Epithelial cell of esophagus (primary cell): ENCODE measurements at places on chromosomes 12 and 14.

DNA sequence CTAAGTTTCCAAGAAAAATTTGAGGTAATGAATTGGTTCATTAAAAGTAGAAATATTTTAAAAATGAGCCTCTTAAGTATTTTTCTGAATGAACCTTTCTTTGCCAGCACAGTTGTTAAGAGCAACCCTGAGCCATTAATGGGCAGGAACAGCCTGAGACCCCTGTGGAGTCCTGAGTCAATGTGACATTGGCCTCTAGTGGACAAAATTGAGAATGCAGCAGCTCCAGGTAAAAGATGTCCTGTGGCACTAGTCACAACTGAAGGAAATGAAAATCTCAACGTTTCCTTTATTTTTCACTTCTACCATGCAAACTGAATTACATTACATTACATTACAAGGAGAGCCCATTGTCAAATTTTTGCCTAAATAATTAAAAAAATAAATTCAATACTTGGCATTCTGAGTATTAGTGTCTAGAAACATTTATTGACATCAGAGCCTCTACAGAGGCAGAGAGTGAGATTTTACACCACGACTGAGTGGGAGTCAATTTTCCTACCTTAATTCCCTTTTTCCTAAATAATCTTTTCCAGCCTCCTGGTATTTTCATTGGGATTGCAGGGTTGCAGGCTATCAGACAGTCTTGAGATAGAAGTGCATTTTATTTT, 135.7 kb downstream of the PPM1H start:
- DNase-seq, result peak; percentile 68

DNA sequence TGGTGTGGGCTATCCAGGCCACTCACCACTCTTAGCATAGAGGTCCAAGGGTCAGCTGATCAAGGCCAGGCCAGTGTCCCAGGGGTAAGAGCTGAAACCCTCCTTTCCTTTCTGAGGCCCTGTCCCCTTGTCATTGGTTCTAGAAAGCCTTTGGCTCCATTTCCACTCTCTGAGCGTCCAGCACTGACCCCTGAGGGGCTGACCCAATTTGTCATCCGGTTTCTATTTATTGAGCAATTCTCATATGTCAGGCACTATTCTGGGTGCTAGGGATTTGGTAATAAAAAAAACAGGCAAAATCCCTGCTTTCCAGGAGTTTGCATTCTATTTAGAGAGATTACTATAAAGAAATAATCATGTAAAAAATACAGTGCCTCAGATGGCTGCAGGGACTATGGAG, 3.4 kb downstream of the KRT77 start:
- no peak for DNase-seq

DNA sequence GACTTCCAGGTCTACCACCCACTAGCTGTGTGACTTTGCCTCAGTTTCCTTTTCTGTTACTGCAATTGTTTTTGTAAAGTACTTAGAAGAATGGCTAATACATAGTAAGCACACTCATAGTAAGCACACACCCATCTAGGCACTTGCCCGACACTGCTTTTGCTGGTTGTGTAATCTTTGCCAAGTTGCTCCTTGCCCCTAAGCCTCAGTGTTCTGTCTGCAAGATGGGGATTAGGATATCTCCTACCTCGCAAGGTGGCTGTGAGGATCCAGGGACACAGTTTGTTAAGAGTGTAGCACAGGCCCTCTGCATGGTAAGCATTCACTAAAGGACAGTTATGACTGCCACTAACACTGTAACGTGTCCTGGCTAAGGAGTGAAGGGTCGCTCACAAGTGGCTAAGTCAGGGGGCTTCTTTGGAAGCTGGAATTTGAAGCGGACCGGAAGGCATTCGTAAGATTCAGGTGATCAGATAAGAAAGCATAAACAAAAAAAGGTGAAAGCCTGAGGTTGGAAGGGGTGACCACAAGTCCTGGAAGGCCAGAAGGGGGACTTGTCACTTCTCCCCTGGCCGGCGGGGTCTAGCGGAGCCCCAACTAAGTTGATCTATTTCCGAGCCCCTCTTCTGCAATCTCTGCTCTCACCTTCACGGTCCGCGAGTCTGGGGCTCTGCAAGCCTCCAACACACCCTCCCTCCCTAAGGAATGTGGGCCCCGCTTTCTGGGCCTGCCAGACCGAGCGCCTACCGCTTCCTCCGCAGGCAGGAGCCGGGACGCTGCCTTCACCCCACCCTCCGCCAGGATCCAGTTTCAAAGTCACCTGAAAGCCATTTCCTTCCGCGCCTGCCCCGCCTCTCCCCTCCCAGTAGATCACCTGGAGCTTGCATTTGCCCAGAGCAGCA, 1.5 kb upstream of the PLEKHG3 start:
- DNase-seq, result peak; percentile 85

DNA sequence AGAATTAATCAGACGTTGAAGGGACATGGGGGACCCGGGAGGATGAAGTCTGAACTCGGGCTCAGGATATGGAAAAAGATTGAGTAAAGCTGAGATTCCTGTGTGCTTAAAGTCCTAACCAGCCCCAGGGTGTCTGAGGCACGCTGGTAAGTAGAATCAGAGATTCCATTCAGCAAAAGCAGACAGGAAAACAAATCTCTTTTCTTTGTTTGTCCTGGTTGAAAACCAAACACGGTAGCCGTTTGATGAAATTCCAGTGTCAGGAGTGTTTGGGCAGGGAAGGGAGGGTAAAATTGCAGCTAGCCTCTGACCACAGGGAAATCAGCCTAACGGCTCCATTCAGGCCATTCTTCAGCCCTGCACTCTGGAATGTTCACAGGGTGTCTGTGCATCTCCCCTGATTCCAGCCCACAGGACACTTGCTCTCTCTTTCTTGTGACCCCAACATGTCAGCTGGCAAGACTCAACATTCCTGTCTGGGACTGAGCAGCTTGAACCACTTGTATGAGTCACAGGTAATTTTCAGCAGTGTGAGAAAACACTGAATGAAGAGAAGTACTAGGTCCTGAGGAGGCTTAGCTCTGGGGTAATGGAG, 31.0 kb downstream of the NINJ2 start:
- peak; percentile 87 for DNase-seq

GRCh38 chr14:53596853-53597525, 359.6 kb downstream of the BMP4 start:
- DNase-seq, result peak; percentile 34

- DNase-seq, result peak; percentile 18
These were observed 37.4 kb upstream of the BATF start for GRCh38 chr14:75484711-75485429.

- DNase-seq, result peak; percentile 24
These were observed 997 bp downstream of the CYP27B1 start for GRCh38 chr12:57765698-57766463.

GRCh38 chr12:31687101-31687527, 27.6 kb downstream of the ETFBKMT start:
- DNase-seq, result no peak

DNA sequence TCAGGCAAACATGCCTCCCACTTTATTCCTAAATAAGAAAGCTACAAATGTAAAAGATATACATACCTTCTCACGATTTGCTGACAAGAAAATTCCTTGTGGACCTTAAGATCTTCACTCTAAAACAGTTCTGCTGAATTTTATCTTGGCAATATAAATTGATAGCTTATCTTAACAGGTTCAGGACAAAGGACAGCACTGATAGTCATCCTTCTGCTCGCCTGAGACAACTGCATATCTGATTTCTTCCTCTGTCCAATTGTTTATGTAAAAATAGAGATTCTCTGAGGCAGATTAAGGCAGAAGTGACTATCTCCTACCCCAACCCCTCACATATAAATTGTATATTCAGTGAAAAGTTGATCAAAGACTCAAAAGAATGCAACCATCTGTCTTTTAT, 44.9 kb downstream of the CAPZA3 start:
- DNase-seq, result peak; percentile 10

- DNase-seq, result no peak
These were observed 1.8 kb downstream of the KCNA1 start for GRCh38 chr12:4911316-4911994.

DNA sequence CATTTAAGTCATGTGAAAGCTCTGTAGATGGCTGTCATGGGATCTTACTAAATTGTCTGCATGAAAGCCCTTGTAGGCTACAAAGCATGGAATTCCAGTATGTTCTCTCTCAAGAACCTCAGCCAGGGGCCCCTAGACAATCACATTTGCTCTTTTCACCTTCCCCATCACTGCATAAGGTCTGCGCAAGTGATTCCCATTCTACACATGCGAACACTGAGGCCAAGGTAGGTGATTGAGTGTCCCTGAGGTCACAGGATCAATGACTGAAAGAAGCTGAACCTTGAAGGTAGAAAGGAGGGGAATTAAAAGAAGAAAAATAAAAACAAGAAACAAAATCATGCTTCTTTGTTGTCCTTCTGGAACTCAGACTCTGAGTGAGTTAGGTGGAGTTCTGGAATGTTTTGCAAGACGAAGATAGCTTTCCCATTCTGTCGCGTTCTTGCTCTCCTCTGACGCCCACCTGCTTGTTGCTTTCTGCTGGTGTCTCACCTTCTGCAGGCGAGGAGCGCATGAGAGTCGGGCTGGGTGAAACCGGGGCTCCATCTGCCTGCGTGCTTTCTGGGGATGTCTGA, 79.9 kb downstream of the SPRING1 start:
- no peak for DNase-seq

DNA sequence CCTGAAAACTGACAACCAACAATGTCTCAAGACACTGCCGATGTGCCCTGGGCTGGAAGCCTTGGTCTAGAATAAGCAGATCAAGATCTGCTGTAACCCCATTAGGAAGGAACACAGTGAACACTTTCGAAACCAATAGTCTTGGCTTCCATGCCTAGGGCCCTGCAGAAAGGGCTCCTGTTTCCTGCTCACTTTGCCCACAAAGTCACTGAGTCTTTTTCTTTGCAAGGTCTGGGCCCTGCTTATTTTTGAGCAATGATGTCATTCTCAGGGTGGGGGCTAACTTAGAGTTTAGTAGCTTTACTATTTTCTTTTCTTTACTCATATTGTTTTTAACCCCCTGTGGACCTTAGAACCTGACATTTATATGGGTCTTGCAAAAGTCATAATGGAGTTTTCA, 704.2 kb upstream of the TMEM132C start:
- DNase-seq, result no peak

DNA sequence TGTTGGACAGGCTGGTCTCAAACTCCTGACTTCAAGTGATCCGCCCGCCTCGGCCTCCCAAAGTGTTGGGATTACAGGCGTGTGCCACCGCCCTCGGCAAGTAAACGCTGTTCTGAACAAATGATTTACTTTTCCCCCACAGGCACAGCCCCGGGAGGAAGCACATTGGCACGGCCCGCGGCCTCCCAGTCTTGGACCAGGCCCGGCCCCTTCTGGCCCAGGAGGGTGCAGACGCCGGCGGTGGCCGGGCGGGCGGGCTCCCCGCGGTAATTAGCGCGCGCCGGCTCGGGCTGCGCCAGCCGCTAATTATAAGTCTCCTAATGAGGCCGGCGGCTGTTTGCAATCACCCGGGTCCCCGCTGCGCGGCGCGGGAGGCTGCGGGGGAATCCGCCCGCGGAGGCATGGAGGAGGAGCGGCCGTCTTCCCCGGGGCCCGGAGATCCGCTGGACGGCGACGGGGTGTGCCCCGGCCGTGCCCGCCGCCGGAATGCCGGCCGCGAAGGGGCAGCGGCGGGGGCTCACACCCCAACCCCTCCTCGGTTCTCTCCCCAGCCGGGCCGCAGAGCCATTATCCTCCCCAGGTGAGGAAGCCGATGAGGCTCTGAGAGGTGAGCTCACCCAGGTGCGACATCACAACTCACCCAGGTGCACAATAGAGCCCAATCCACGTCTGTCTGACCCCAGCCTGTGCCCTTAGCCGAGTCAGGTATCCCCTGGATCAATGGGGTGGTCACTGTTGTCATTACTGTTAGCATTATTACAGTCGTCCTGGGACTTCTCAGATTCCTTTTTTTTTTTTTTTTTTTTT, 3.3 kb upstream of the POP5 start:
- peak; percentile 37 for DNase-seq

- peak; percentile 90 for DNase-seq
These were observed 134.0 kb downstream of the TMEM117 start for GRCh38 chr12:43969882-43970281.

GRCh38 chr14:95495538-95496025, 20.9 kb downstream of the SYNE3 start:
- peak; percentile 71 for DNase-seq

DNA sequence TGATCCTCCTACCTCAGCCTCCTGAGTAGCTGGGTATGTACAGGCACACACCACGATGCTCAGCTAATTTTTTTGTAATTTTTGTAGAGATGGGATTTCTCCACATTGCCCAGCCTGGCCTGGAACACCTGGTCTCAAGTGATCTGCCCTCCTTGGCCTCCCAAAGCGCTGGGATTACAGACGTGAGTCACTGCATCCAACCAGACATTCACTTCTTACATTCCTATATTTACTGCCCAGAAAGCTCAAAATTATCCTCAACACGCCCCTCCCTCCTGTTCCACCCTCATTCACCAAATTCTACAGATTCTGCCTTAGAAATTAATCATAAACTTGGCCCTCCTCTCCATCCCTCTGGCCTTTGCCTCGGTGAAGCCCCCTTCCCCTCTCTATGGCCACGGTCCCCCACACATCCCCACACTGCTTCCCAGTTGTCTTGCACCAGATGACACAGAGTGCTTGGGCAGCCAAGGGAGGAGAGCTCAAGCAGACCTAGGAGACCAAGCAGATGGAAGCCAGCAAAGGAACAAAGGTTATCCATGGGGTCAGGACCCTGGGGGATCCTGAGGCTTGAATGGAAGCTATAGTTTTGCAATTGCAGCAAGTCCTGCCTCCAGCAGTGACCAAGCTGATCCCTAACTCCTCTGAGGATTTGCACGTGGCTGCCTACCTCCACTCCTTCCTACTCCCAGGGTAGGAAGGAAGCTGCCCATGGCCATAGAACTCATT, 213.2 kb upstream of the FOXN3 start:
- no peak for DNase-seq

DNA sequence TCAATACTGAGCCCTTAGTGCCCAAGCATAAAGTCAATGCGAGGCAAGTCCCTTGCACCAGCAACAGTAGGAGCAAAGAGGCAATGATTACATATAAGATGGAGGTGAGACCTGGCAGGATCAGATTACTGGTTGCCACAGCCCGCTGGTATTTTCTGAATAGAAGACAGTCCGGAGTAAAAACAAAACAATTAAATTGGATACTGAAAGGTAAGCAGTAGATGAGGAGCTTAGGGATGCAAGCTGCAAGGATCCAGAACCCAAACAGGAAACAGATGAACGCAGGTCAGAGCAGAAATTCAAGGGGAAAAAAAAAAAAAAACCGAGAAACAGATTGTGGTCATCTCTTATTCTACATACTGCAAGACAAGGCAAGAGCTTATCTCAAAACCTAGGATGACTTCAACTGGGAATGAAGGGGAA, 119.6 kb downstream of the MED13L start:
- no peak for DNase-seq
